ENCODE measurements at places on chromosomes 7 and 10.

GRCh38 chr7:38427279-38427955, 154.0 kb upstream of the TARP start:
- no peak for DNase-seq

DNA sequence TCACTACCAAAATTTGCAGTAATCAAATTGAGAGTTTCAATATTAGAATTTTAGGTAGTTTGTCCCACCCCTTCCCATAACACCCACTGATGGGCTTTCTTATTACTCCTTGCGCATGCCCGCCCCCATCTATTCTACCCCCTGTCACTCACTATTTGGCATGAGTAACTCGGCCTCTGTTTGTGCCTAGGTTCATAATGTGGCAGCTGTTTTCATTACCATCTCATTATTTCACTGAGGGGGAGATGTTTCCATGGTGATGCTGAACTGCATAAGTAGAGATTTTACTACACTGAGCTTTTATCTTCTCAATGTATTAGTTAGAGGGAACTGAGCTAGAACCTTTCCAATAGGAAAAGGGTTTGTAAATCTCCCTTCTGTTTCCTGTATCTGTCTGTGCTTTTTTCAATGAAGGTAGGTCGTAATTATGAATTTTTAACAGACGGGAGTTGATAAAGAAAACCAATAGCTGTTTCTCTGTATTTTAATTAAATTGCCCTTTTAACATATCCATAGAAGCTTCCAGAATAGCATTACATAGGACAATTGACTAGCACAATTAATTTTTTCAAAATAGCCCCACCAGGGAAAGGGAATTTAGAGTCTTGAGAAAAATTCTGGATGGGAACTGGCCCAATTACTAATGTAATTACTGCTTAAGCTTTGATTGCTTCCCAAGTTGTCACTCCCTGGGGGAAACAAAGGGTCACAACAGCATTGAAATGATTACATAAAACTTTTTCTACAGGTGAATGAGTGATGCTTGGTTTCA, 33.4 kb downstream of the PRPS1L1 start:
- DNase-seq = no peak

- no peak for DNase-seq
These were observed 132.6 kb downstream of the LHPP start for GRCh38 chr10:124594240-124594639.

DNA sequence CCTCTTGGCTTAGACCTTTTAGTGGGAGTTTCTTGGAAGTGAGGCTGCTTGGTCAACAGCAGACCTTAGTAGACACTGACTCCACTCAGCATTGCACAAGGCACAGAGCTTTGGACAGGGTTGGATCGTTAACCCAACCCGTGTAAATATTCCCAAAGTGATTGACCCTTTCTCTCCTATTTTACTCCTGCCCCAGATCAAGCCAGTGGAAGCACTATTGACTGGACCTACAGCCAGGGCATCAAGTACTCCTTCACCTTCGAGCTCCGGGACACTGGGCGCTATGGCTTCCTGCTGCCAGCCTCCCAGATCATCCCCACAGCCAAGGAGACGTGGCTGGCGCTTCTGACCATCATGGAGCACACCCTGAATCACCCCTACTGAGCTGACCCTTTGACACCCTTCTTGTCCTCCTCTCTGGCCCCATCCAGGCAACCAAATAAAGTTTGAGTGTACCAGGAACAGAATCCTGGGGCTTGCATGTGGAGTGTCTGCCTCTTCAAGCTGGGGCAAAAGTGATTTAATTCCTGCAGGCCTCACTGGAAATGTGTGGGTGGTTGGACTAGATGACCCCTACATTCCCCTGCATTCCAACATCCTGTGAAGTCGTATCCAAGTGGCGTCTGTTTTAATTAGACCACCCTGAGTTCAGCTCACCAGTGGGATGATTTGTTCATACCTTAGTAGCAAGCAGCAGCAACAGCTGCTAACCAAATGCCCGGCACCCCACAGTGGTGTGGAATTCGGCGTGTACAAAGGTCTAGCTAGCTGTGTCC, 7.5 kb downstream of the CPA1 start:
- DNase-seq = no peak

DNA sequence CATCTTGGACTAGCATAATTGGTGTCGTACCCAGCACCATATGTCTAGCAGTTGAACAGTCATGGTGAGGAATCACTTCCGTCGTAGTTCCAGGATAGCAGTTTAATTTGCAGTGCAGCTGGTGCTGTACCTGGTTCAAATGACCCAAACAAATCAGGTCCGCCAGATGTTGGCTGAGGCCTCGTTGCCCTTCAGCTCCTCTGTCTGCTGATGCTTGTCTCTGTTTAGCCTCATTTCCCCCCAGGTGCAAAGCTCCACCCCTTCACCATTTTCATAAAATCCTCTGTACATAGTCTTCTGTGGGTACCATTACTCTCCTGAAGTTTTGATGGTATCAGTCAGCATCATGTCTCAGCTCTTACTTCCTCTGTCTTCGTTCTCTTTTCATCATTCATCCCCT, 35.1 kb downstream of the UMAD1 start:
- DNase-seq = no peak

GRCh38 chr7:108403597-108404217, 52.5 kb downstream of the NRCAM start:
- DNase-seq = no peak

- DNase-seq = no peak
These were observed 71.6 kb upstream of the CAMK2B start for GRCh38 chr7:44396931-44397545.
